Cerebellar nuclear complex (tissue), 1 donor: ENCODE measurements at places on chromosomes 5 and 9.

- no peak for DNase-seq
Observed at GRCh38 chr5:178113841-178114324, 551 bp downstream of the N4BP3 start.

- no peak for DNase-seq
Observed at GRCh38 chr9:75146229-75146628, 57.9 kb downstream of the OSTF1 start.

- DNase-seq: no peak
Observed at GRCh38 chr5:179772351-179772750, 21.4 kb upstream of the LTC4S start.

GRCh38 chr5:23389291-23390101 lies 117.9 kb upstream of the PRDM9 start:
- no peak for DNase-seq

DNA sequence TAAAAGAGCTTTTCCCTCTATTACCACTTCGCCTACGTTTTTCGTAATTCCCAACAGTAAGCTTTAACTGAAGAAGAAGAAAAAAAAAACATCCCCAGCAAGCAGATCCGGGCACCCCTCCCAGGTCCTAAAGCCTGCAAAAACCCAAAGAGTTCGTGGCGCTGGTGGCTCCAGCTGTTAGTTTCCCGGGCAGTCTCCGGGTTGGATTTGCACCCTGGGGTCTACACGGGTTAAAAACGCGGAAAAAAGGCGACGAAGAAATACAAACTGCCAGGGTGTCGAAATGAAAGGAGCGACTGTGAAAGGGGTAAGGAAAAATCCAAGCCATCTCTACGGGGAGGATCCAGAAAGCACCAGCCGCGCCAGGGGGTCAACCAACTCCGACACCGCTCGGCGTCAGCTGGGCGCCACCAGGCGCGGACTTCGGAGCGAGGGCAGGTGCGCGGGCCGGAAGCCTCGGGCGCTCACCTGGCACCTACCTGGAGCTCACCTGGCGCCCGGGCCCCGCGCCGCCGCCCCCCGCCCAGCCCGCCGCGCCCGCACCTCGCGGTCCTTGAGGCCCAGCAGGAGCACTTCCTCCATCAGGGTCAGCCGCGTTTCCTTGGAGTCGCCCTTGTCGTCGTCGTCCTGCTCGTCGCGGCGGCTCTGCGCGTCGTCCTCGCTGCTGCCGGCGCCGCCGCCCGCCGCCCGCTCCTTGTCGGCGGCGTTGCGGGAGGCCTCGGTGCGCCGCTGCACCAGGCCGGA lies 680 bp downstream of the GOLPH3 start:
- DNase-seq: no peak
